ENCODE measurements at places on chromosomes 2 and 18.

- no peak for DNase-seq
These were observed 185.4 kb upstream of the TANK start for GRCh38 chr2:160974803-160975202.

GRCh38 chr2:238968616-238969384 lies 120.9 kb downstream of the TWIST2 start:
- DNase-seq: no peak

DNA sequence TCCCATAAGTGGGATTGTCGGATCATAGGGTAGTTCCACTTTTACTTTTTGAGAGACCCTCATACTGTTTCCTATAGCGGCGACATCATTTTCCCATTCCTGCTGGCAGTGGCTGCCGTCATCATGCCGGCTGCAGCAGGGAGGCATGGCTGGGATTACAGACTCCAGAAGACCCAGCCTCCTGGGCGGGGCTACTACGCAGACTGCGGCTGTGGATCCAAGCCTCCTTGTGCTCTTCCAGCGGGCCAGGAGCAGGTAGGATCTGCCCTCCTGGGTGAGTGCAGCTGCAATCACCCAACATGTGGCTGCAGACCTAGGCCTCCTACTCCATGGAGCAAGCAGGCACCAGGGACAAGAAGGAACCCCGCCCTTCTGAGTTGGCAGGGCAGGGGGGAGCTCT lies 359.2 kb downstream of the GALR1 start:
- no peak for DNase-seq

GRCh38 chr18:68427951-68428401 lies 286.9 kb downstream of the TMX3 start:
- no peak for DNase-seq

GRCh38 chr2:86036669-86037138 lies 69.0 kb downstream of the POLR1A start:
- no peak for DNase-seq

DNA sequence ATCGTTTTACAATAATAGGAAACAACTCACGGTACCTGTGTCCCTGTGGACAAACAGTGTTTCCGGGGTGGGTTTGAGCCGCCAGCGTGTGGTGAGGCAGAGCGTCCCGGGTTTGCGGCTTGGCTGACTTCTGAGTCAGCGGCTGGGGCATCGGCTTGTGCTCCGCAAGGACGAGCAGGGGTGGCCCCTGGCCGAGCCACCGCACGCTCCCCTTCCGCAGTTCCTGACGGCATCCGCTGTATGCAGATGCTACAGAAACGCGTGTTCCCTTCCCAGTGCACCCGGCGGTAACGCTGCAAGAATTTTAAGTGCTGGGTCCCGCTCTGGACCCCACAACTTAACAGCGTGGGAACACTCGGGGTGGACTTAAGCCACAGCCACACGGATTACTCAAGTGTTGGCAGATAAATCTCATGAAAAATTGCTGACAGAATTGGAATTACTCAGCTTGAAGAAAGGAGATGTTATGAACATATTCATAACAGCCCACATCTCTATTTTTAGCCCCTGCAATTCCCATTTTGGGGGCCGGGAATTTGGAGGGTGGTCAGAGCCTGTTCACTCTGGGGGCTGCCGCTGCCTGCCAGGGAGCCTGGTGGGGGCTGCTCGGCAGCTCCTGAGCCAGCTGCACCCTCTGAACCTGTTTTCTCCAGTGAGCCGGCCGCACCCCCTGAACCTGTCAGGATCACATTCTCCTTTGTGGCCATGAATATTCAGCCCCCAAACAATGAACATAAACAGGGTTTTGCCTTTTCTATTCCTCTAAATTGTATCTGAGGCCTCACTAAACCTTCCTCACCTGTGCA lies 12.6 kb upstream of the KCNG2 start:
- DNase-seq: no peak

GRCh38 chr2:241412144-241412543 lies 56.1 kb downstream of the FARP2 start:
- no peak for DNase-seq

DNA sequence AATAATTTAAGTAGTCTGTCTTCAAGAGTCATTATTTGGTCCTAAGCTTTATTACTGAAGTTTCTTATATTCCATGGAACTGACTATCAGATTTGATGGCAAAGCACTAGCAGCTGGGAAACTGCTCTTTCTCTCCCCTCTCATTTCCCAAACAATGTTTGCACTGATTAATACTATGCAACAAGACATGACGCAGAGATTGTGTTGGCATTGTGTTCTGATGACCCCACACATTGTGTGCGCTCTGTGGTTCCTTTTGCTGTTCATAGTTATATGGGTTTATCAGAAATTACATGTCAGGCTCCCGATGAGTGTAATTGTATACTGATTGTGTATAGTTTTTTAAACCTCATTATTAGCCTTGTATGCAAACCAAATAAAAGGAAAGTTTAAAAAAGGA lies 331.6 kb upstream of the FANCL start:
- no peak for DNase-seq

- no peak for DNase-seq
These were observed 40.0 kb downstream of the CCDC102B start for GRCh38 chr18:68837665-68838451.

GRCh38 chr2:52391621-52392020 lies 1359.7 kb upstream of the NRXN1 start:
- DNase-seq: no peak

- DNase-seq: no peak
These were observed 4.9 kb upstream of the PPM1B start for GRCh38 chr2:44163777-44164176.

DNA sequence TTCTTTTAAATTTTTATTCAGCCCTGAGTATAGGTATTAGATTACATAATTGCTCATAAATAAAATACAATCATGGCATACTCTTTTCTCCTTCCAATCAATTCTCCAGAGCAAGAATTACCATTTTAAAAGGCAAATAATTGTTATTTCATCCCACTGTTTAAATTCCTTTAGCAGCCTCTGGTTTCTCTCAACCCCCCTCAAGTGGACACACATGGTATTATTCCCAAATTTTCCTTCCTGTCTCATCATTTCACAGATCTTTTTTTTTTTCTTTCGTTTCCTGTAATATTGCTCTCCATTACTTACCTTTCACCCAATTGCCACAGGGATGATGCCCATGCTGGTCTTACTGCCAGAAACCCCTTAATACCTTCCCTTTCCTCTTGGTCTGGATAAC lies 385.2 kb downstream of the RIT2 start:
- no peak for DNase-seq

DNA sequence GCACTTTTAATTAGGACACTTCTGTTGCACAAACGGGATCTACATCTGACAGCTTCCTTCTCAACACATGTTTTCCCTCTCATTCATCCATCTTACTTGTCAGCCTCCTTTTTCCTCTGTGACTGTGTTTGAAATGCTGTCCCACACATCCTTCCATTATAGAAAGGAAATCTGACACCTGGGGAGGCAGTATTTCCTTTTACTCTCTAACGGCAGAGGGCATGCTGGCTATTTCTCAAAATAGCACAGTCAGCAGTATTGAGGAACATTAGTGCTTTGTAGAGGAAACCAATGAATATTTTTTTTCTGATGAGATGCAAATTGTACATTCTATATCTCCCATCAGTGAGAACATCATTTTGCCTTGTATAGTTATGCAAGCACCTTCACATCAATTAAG lies 668.7 kb downstream of the SLC4A3 start:
- DNase-seq: no peak

DNA sequence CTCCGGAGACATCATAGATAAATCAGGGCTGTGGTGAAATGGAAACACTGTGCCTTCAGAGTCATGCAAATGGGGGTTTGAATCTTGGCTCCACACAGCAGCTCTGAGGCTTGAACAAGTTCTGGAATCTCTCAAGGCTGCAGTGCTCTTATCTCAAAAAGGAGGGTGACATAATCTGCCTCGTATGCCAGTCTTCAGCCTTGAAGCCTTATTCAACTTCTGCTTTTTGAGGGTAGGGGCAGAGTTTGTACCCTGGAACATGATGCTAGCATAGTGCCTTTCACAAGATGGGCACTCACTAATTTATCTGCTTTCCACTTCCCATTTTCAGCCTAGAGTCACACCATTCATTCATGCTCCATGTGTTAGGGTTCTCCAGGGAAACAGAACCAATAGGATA lies 42.3 kb downstream of the GATA6 start:
- no peak for DNase-seq

DNA sequence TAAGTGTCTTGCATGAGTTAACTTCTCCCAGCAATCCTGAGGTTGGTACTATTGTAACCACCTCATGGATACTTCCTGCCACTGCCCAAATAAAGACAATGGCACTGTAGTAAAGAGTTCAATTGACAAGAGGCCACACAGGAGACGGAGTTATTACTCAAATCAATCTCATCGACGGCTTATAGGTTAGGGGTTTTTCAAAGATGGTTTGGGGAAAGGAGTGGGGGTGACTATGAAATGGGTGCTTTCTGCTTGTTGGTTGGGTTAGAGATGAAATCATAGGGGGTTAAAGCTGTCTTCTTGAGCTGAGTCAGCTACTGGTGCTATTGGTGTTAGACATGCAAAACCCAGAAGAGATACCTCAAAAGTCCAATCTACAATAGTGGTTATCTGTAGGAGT lies 1258.0 kb upstream of the ZEB2 start:
- DNase-seq: no peak

DNA sequence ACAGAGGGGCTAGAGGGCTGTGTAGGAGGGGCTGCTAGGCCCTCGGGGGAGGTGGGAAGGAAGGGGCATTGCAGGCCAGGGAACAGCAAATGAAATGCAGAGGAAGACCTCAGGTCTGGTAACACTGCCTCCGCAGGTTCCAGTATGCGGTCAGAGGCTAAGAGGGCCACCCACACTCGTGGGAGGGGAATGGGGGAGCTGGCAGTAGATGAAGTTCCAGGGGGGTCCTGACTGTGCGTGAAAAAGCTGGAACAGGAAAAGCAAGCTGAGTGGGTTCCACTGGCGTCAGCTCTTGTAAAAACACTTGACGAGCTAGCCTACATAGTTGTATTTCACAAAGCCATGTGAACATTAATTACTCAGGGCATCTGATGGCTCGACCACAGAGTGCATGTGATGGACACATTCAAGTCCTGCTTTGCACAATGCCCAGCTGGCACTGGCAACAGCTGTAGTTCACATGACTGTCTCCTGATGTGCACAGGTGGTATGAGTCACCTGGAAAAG lies 29.0 kb upstream of the PTPN4 start:
- DNase-seq: no peak

GRCh38 chr18:47246027-47246971 lies 5.2 kb downstream of the SKOR2 start:
- no peak for DNase-seq

DNA sequence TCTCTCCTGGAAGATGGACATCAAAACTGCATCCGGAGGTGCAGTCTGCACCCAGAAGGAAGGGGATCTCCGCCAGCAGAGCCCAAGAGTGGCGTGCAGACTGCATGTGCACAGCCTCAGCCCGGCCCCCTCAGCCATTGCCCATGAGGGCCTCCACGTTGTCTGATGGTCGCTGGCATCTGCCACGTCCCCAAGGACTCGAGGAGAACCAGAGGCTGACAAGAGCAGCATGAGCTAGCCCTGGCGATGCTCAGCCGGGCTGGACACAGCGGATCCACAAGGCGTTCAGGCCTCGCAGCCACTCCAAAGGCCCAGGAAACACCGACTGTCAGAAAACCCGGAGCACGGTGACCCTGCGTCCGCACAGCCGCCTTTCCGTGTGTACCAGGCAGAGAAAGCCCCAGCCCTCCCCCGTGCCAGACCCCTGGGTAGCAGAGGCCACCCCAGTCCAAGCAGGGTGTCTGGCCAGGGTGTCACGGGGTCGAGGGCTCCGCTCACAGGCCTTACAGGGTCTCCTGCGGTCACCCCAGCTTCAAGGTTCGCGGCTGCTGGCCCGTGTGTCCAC lies 48.3 kb downstream of the SLC66A2 start:
- no peak for DNase-seq

DNA sequence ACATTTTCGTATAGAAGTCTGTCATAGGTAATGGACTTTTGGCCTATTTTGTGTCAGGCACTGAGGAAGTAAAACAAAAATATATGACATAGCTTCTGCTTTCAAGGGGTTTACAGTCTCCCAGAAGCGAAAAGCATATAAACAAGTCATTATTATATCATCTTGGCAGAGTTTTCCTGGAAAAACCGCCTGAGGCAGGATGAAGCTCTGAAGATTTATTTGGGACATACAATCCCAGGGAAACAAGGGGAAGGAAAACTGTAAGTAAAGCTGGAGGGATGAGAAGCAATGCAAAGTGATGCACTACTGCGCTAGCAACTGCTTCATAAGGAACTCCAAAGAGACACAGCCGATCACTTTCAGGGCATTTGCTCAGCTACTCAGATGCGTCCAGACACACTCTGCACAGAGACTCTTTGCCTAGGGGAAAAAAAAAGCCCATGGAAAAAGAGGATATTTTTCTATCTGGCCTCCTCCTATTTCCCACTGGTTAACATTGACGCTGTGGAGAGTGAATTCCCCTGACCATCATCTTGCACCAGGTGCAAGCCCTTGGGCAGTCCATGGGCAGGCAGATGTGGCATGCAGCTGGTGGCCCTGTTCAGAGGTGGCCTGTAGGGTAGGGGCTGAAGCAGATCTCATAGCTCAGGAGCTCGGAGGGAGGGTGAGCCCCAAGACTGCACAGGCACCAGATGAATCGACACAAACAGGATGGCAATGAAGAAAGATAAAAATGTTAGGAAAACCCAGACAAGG lies 158.1 kb downstream of the METTL4 start:
- no peak for DNase-seq

Data from stimulated activated CD4-positive, alpha-beta T cell treated with anti-CD3 and anti-CD28 coated beads, Interleukin-1b, Interleukin-23, amount 100 ng/mL, for 4 hours (primary cell).